Heart left ventricle (tissue), 16 donors: ENCODE measurements at places on chromosomes 7 and 10. TPM values are rescaled to one million over a fixed set of nuclear protein-coding genes. Genes with fewer than 3 reads are reported as not detected.
A peak's percentile ranks its signal among the peaks of the same experiment; 100 is the strongest.

DNA sequence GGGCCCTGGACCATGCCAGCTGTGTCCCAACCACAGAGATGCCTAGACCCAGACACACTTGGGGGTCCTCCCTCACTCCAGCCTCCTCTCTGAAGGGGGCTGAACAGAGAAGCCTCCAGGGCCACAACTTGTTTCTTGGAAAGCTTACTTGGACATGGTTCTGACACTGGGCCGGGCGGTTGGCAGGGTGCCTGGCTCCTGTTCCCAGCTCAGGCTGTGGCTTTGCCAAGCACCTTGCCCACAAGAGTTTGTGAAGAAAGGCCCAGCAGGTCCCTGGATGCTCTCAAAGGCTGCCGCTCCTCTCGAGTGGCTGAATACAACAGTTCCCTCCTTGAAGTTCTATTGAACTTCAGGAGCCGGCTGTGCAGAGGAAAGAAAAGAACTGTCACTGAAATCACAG, 181.6 kb downstream of the PTPN20 start:
- no peaks in the 10 kb centered on the region for H3K4me1 ChIP-seq
- no peak overlapping the region for H3K4me3 ChIP-seq
- H3K27me3 ChIP-seq, result no peaks in the 10 kb centered on the region
- no peak overlapping the region for H3K27ac ChIP-seq
- no peaks in the 10 kb centered on the region for H3K36me3 ChIP-seq
- DNase-seq, result peak; percentile 48

- peaks cover 7% of the 10 kb centered on the region for H3K4me1 ChIP-seq
- H3K4me3 ChIP-seq, result no peak overlapping the region
- H3K27me3 ChIP-seq, result no peaks in the 10 kb centered on the region
- peak overlapping the region; percentile 53 for H3K27ac ChIP-seq
- H3K36me3 ChIP-seq, result no peaks in the 10 kb centered on the region
Observed at GRCh38 chr7:140611641-140612040, 29.0 kb downstream of the DENND2A start.

DNA sequence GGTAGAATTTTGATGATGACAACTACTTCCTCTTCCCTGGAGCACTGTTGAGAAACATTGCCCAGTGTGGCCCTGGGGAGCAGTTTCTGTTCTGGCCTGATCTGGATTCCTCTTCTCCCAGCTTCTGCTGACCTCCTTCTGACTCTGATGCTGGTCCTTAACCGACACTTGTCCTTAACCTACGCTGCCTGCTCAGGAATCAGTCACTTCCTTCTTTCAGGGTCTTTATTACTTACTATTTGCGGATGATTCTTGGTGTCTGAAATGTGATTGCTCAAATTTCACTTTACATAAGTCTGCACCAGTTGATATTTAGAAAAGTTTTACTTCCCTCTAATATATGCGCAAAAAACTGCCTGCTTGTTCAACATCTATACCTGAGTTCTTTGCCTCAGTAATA, 164.1 kb downstream of the PTEN start:
- H3K4me1 ChIP-seq, result no peaks in the 10 kb centered on the region
- H3K27ac ChIP-seq, result no peak overlapping the region
- no peaks in the 10 kb centered on the region for H3K36me3 ChIP-seq
- no peak overlapping the region for H3K4me3 ChIP-seq
- H3K27me3 ChIP-seq, result no peaks in the 10 kb centered on the region

GAD2 gene
- total RNA-seq, result not detected

DNA sequence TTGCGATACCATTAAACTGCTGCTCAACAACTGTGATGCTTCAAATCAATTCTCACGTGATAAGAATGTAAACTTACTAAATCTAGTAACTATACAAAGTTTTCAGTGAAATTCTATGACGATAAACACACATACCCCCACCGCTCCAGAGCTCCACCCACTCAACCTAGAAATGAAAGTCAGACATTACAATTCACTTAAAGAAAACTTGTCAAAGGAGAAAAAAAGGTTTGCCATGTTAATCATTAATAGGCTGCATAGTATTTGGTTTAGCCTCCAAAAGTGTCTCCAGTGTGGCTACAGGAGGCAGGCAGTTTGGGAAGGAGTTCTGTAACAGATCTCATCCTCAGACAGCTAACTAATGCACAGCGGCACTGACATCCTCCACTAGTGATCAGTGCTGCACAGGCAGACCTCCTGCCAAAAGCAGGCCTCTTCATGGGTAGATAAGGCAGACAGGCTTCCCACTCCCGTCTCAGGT, 3.1 kb downstream of the HERPUD2 start:
- DNase-seq, result peak; percentile 40
- H3K4me1 ChIP-seq, result peaks cover 79% of the 10 kb centered on the region
- peak overlapping the region; percentile 93 for H3K4me3 ChIP-seq
- H3K27ac ChIP-seq, result peak overlapping the region; percentile 15
- H3K36me3 ChIP-seq, result peaks cover 12% of the 10 kb centered on the region
- H3K27me3 ChIP-seq, result no peaks in the 10 kb centered on the region

SNCG gene
- 17.2 TPM for total RNA-seq

DNA sequence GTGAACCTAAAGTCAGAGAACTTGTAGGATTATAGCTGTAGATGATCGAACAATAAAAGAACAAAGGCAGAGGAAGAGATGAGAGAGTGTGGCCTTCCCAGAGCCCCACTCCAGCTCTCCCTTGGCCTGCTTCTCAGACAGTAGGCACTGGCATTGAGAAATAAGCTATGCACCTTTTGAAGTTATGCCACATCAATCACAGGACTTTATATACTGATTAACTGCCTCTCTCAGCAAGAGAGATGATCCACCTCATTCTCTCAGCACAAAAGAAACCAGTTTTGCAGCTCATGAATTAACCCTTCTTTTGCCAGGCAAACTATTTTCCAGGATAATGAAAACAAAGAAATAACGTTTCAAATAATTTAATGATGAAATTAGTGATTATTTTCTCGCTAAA, 22.0 kb upstream of the CTTNBP2 start:
- H3K36me3 ChIP-seq, result no peaks in the 10 kb centered on the region
- no peaks in the 10 kb centered on the region for H3K4me1 ChIP-seq
- H3K27me3 ChIP-seq, result no peaks in the 10 kb centered on the region
- H3K27ac ChIP-seq, result no peak overlapping the region
- no peak overlapping the region for H3K4me3 ChIP-seq

DNA sequence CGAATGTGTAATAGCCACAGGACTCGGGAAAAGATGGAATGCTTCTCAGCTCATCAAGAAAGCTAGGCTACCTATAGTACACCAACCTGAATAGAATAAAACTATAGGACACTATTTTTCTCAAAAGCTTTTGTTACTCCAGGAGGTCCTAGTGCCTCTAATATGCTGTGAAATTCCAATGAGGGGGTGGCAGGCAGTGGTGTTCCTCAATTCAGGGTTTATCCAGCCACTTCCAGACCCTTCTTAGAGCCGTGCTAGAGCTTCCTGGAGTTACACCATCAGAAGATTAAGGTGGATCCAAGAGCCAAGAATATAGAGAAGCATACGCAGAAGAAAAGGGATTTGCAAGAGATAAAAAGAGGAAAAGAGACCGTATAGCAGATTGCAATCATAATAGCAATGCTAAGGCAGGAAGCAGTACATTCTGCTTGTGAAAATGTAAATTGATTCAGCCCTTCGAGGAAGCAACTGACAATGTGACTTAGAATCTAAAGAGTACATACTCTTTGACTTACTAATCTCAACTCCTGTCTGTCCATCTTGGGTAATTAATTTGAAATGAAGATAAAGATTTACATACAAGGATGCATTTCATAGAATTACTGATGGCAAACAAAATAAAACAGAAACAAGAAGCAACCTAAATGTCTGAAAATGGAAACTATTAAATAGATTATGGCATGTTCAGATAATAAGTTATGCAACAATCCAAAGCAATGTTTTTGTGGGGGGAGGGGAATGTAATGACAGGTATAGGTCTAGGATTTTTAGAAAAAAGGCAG, 2.1 kb downstream of the ST8SIA6 start:
- H3K27ac ChIP-seq, result peak overlapping the region; percentile 50
- no peaks in the 10 kb centered on the region for H3K36me3 ChIP-seq
- peaks cover 4% of the 10 kb centered on the region for H3K27me3 ChIP-seq
- peak overlapping the region; percentile 11 for H3K4me3 ChIP-seq
- peaks cover 4% of the 10 kb centered on the region for H3K4me1 ChIP-seq

CRYGN gene
- not detected for total RNA-seq

CLRN3 gene
- total RNA-seq, result not detected

DNA sequence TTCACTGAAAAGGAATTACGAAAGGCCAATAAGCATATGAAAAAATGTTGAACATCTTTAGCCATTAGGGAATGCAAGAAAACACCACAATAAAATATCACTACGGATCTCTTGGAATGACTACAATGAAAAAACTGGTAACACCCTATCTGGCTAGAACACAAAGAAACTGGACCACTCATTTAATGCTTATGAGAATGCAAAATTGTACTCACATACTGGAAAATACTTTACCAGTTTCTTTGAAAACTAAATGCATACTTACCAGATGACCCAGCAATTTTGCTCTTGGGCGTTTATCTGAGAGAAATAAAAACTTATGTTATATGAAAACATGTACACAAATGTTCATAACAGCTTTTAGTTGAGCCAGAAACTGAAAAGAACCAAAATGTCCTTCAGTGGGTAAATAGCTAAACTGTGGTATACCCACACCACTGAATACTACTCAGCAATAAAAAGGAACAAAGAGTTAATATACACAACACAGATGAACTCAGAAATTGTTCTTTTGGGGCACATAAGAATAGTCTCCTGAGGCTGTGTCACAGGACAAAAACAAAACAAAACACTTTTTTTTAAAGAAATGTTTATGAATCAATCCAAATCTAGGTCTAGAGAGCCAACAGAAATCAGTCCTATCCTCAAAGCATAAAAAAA, 23.5 kb downstream of the CNOT4 start:
- H3K4me1 ChIP-seq, result peaks cover 16% of the 10 kb centered on the region
- H3K27me3 ChIP-seq, result no peaks in the 10 kb centered on the region
- no peak overlapping the region for H3K27ac ChIP-seq
- no peaks in the 10 kb centered on the region for H3K36me3 ChIP-seq

ZNF736 gene
- total RNA-seq, result 3.2 TPM

DNA sequence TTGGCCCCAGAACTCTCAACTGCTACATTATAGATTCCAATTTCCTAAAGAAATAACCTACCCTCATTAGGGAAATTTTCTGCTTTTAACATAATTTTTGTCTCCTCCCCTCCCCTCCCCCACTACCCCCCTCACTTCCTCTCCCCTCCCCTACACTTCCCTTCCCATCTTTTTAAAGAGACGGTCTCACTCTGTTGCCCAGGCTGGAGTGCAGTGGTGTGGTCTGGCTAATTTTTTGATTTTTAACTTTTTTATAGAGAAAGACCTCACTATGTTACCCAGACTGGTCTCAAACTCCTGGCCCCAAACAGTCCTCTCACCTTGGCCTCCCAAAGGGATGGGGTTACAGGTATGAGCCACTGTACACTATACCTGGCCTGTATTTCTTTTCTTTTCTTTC, 30.5 kb upstream of the C1GALT1 start:
- no peak for DNase-seq
- no peaks in the 10 kb centered on the region for H3K4me1 ChIP-seq
- H3K27ac ChIP-seq, result no peak overlapping the region
- H3K36me3 ChIP-seq, result no peaks in the 10 kb centered on the region
- no peak overlapping the region for H3K4me3 ChIP-seq

DNA sequence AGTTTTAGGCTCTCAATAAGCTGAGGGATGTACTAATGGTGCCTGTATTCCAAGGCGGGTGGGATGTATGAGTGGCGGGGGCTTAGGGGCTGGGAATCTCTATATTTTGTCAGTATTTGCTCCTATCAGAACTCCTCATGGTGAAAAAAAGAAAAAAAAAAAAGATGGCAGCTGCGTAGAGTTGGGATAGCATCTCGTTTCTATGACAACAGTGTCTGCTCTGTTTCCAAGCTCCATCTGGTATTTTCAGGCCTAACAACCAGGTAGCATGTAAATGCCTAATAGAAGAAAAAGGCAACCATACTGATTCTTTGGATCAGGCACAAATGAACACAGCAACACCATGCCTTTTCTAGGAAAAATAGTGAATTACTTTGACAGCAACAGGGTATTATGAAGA, 11.7 kb upstream of the CCDC172 start:
- DNase-seq, result no peak
- no peaks in the 10 kb centered on the region for H3K4me1 ChIP-seq
- no peak overlapping the region for H3K27ac ChIP-seq
- H3K36me3 ChIP-seq, result no peaks in the 10 kb centered on the region
- no peaks in the 10 kb centered on the region for H3K27me3 ChIP-seq
- no peak overlapping the region for H3K4me3 ChIP-seq

EBLN1 gene
- total RNA-seq, result not detected

DNA sequence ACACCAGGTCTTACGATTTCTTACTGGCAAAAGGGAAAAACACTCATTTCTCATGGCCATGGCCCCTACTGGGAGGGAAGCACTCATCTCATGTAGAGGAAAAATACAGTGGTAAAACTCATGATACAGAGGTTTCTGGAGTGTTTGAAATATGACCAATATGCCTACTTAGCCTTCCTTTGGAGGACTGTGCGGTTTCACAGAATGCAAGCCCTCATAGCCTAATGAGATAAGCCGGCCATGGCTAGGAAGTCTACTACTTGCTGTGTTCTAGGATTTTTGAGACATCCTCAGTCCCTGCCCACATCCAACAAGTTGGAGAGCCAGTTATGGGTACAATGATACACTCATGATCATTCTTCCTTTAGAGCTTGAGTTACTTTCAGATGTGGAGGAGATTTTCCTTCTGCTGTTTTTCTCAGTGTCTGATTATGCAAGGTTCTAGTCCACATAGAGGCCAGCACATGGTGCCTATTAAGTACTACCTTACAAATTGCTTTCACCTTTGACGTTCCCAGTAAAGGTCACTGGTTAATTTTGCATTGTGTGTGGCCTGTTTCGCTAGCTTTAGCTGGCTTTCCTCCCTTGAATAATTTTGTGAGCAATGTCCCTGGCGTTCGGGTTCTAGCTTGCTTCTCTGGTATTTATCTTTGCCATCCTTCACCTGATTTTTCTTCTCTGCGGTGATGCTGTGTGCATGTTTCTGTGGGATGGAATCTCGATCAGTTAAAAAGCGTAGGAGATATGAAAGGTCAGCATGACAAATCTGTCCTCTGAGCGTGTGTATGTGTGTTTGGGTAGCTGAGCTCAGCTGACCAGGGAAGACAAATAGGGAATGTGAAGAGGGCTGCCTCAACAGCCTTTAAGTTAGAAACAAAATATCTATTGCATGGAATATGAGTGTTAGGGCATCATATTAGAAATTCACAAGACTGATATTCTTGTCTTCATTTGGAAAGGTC, 295.4 kb downstream of the LRMDA start:
- no peak overlapping the region for H3K4me3 ChIP-seq
- no peak for DNase-seq
- no peak overlapping the region for H3K27ac ChIP-seq
- H3K36me3 ChIP-seq, result no peaks in the 10 kb centered on the region
- no peaks in the 10 kb centered on the region for H3K27me3 ChIP-seq
